ENCODE measurements at places on chromosomes 16 and 17. TPM values are rescaled to one million over a fixed set of nuclear protein-coding genes. Genes with fewer than 3 reads are reported as not detected.
A peak's percentile ranks its signal among the peaks of the same experiment; 100 is the strongest.

DNA sequence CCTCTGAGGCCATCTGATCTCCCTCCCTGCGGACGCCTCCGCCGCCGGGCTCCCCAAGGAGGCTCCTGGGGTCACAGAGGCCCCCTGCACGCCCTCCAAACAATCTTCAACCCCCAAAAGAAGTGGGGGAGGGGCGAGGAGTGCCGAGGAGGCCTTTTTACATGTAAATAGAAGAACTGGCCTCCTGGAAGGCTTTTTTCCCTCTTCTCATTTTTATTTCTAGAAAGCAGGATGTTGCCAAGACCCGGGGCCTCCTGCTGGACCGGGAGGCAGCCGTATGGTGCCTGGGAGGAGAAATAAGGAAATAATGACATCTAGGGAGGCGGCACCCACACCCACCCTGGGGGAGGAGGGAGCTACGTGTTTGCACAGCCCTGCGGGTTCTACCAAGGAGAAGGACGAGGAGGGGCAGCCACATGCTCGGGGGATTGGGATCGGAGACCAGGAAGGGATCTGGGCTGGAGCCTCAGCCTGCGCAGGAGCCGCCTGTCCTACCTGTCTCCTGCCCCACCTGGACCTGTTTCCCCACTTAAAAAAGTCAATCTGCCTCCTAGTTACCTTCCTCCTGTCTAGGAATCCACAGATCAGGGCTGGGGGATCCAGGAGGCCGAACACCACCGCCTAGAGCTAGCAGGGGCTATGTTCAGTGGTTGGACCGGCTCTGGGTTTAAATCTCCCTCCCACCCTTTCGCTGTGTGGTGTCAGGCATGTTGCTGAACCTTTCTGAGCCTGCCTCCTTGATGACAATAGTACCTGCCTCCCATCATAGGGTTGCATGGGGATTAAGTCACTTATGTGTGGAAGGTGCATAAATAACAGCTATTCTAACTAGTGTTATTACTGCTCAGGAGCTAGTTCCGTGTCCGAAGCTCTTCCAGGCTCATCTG is 175.7 kb upstream of the GSE1 start:
- peak; percentile 74 for DNase-seq

Gene SAP30BP
- 89.7 TPM for total RNA-seq

Gene ADAP2
- total RNA-seq, result 1.2 TPM

Gene PRSS8
- total RNA-seq, result 64.0 TPM

GRCh38 chr16:57720142-57720575 is 15.4 kb upstream of the KATNB1 start:
- peak; percentile 58 for DNase-seq

DNA sequence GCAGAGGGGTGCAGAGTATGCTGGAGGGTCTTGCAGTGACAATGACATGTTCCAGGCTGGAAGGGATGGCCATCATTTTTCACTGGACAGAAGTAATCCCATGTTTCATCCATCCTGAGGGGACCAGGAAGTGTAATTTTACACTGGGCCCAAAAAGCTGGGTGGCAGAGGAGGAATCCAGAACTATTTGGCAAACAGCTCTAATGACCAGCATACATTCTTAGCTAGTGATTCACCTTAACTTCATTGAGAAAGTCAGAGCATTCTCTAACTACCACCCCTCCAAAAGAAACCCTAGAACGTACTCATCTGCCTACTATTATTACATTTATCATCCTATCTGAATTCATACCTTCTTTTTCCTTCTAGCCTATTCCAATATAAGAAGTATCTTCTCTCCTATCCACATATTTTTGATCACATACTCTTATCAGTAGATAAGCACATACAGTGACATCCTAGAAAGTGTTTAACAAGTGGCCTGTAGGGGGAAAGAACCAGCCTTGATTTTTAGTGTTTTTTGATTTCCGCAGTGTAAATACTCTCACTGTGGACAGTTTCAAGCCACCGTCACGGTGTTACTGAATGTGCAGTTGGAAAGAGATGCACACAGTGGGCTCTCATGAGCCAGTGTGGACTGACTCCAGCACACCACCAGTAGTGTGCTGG is 118.1 kb downstream of the FTO start:
- DNase-seq, result no peak

DNA sequence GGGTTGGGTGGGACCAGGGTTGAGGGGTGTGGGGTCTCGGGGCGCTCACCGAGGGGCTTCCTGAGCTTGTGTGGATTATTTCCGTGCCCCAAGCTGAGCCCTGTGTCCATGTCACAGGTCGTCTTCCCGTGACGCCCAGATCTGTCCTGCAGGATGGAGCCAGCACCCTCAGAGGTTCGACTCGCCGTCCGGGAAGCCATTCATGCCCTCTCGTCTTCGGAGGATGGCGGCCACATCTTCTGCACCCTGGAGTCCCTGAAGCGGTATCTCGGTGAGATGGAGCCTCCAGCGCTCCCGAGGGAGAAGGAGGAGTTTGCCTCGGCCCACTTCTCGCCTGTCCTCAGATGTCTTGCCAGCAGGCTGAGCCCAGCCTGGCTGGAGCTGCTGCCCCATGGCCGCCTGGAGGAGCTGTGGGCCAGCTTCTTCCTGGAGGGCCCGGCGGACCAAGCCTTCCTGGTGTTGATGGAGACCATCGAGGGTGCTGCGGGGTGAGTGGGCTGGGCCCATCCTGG is 1.0 kb downstream of the TELO2 start:
- DNase-seq, result peak; percentile 54

DNA sequence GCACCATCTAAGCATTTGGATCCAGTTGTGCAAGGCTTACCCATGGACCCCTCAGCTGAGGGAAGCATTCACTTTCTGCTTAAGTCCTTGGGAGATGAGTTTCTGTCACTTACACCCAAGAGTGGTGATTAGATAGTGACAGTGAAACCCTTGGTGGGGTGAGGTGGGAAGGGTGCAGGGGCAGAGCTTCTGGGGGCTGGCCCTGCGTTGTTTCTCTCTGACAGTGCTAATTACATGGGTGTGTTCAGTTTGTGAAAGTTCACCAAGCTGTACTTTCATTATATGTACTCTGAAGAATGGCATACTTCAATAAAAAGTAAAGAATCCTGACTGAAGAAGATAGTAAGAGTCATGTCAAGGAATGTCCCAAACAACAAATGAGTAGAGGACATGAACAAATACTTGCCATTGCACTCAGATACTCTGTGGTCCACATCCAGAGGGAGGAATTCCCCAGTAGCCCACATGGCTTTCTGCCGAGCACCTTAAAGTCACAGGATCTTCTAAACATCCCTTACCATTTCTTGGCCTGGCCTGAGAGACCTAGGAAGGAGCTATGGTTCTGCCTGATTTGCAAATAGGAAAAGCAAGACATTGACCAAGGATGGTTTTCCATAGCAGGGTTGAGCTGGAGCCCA is 8.4 kb downstream of the CHST6 start:
- no peak for DNase-seq

DNA sequence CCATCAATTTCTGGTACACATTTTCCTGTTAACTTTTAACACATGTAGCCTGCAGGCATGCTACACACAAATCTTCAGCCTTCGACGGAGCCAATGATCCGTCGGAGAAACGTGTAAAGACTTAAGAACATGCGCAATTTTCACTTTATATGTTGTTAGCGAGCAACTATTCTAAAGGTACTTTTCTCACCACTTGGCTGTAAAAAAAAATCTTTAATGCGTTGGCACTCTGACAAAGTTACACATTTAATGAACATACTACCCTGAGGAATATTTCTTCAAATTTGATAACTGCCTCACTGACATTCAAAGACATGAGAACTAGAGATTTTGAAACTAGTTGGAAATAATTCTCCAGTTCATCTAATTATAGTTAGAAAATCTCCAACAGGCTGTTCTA is 507.5 kb upstream of the SALL1 start:
- no peak for DNase-seq

DNA sequence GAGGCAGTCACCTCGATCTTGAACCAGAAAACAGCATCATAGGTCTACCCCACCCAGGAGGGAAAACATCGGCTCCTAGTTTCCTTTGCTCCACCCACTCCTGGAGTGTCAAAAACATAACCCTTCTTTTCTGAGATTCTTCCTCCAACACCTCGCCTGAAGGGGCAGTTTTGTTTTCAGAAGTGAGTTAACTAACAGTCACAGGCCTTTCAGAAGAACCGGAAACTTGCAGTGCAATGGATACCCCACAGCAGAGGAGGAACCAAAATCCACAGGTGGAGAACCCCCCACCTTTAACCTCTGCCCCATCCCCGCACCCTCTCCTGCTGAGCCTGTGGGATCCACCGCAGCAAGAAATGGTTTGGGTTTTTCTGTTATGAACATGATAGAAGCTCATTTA is 7.8 kb upstream of the TEX2 start:
- no peak for DNase-seq

GRCh38 chr16:78105517-78105916 is 6.1 kb downstream of the WWOX start:
- no peak for DNase-seq

- no peak for DNase-seq
Observed at GRCh38 chr16:80667251-80667560, 126.4 kb downstream of the DYNLRB2 start.

- DNase-seq, result no peak
Observed at GRCh38 chr17:70171159-70171558, 1.8 kb downstream of the KCNJ2 start.

Gene SLC6A2
- not detected for total RNA-seq

GRCh38 chr16:81371106-81371505 is 56.3 kb downstream of the GAN start:
- no peak for DNase-seq

Gene TPSD1
- not detected for total RNA-seq

Gene PMP22
- total RNA-seq, result 1.5 TPM

- DNase-seq, result peak; percentile 82
Observed at GRCh38 chr17:74369221-74369620, 1.9 kb downstream of the GPR142 start.

Gene RPGRIP1L
- 11.7 TPM for total RNA-seq

DNA sequence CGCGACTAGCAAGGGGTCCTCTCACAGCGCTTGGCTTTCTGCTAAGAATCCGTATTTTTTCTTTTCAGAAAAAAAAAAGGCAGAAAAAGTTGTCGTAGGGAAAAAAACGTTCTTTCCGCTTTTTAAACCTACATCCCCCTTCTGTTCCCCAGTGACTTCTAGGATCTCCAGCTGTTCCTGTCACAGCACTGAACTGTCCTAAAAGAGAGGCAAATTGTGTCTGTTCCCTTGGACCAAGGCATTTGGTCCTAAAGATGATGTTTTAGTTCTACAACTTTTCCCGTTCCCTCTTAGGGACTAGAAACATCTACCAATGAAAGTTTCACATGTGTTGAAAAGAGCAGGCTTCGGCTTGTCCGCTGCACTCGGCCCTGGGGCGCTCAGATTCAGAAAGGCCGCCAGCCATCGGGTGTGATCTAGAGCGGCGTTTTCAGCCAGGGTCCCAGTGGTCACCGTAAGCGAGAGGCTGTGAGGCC is 100.7 kb upstream of the CHMP6 start:
- DNase-seq, result no peak

Gene KRT17
- 1.1 TPM for total RNA-seq

DNA sequence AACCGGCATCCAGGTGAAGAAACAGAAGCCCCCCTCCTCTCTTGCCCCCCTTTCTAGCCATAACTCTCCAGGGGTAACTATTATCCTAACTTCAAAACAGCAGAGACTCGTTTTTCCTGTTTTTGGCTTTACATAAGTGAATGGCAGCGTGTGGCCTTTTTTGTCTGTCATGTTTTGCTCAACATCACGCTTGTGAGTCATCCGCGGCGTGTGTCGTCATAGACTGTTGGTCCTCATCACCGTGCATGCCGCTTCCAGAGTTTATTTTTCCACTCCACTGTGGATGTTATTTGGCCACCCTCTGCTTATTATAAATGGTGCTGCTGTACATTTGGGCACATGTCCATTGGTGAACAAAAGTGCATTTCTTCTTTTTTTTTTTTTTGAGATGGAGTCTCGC is 52.6 kb downstream of the ERN1 start:
- DNase-seq, result no peak

- no peak for DNase-seq
Observed at GRCh38 chr16:69626256-69626655, 60.5 kb downstream of the NFAT5 start.

Gene NACA2
- total RNA-seq, result not detected

DNA sequence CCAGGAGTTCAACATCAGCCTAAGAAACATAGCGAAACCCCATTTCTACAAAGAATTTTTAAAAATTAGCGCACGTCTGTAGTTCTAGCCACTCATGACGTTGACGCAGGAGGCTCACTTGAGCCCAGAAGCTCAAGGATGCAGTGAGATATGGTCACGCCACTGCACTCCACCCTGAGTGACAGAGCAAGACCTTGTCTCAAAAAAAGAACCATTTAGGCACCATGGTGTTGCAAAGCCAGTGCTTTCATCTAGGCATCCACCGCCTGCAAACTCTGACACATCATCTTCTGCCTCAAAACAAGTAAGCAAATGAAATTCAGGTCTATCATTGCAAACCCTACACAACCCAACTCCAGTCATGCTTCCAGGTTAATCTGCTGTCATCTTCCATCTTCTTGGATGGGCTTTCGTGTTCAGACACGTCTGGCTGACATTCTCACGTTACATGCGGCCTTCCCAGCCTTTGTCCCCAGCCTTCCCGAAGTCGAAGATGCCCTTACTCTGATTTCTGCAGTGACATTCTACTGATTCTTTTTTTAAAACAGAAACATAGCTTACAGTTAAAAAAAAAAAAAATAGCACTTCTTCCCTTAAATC is 8.9 kb downstream of the ANKRD11 start:
- no peak for DNase-seq

GRCh38 chr17:67260170-67260987 is 15.4 kb upstream of the HELZ start:
- DNase-seq, result peak; percentile 14

DNA sequence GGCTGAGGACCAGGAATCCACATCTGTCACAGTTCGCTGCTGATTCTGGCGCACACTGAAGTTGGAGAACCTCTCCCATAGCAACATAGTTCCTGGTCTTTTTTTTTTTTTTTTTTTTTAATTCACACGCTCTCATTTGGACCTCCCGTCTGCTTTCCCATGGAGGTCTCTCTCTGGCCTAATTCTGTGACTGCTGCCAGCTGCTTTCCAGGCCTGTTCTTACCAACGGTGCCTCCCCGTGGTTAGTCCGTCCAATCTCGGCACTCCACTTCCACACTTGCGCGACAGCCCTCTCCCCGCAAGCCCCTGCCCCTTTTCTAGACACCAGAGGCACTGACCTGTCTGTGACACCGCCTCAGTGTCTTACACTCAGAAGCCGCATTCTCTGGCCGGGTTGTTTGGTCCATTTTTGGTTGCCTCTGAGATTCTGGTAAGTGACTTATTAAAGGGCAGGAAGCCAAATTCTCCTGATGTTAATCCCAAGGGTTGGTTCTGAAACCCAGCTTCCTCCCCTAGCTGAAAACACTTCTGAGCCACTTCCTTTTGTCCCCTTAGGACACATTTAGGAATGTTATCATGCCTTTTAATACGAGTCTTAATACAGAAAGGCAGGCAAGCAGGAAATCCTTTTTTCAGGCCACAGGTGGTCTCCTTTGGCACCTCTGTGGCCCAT is 1.1 kb upstream of the AKTIP start:
- DNase-seq, result no peak

Gene TMEM114
- 1.2 TPM for total RNA-seq

- no peak for DNase-seq
Observed at GRCh38 chr16:82741073-82741615, 114.4 kb downstream of the CDH13 start.

All from H9 (cell line).